ENCODE measurements at places on chromosomes 6 and 20.

DNA sequence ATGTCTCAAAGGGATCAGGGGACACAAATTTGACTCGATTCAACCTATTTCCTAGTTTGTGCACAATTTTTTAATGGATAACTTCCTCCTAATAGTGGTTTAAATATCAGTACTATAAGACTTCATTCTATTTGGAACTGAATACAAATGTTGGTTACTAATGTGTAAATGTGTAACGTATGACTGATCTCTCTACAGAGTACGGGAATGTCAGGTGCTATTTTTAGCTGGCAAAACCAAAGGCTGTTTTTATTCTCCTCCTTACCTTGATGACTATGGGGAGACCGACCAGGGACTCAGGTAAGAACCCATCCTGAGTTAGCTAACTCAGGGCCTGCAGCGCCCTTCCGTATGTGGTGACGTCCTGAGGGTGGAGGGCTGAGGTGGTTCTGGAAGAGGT, 33.0 kb downstream of the PRPH2 start:
- no peak for DNase-seq

DNA sequence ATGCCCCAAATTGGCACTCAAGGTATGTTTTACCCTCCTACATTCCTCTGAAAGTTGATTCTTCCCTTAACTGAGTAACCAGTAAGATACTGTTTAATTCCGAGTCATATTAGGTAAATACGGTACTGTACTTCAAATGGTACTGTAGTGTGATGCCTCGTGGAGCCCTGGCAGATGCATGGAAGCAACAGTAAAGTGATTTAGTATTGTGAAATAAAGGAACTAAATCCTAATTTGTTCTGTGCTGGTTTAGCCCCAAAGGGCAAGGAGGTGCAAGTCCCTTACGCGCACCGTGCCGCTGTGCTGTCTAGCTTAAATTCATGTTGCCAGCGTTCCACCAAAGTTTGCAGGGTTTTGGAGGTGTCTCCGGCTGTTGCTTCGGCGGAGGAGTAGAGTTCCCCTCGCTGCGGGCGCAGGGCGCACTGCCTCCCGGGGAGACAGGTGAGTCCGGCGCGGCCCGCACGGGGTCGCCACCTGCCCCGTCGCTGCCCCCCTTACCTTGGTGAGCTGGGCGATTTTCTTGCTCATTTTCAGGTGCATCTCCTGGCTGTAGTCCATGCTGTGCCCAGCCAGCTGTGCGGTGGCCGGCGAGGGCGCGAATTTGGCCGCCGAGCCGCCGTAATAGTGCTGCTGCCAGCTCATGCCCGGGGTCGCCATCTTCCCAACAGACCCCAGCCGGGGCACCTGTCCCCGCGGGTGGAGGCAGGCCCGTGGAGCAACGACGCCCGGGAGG, 655 bp downstream of the FAM184A start:
- peak; percentile 10 for DNase-seq

DNA sequence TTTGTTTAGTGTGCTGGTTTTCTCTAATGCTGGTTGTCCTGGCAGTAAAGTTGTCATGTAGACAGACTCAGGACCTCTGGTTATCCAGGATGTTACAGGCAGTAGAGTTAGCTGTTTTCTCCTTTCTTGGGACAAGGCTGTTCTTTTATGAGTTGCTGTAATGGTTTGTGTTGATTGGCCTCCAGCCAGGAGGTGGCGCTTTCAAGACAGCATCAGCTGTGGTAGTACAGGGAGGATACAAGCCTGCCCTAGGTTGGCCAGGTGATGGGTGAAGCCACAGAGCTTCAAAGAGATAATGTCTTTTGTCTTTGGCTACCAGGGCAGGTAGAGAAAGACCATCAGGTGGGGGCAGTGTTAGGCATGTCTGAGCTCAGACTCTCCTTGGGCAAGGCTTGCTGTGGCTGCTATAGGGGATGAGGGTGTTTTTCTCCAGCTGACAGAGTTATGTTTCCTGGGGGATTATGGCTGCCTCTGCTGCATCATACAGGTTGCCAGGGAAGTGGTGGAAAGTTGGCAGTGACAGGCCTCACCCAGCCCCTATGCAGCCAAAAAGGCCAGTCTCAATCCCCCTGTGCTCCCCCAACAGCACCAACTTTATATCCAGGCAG, 127.2 kb upstream of the TAB2 start:
- no peak for DNase-seq

- DNase-seq, result no peak
These were observed 973.6 kb downstream of the EYS start for GRCh38 chr6:64733433-64733832.

GRCh38 chr6:108123481-108123929, 42.3 kb upstream of the NR2E1 start:
- no peak for DNase-seq

DNA sequence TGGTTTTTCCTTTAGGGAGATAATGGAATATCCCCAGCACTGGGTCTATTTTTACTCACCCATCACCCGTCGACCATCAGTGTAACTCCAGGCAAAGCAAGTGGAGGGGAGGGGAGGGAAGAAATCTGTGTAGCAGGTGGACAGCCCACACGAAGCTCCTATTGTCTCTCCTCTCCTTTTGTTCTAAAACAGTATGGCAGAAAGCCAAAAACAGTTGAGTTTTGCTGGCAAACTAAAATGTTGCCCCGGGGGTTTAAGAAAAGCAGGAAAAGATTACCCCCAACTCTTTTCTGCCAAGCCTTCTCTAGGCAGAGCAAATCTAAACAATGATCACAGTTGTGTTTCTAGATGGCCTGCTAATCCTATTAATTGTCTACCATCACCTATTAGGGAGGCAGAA, 89.7 kb downstream of the PREP start:
- no peak for DNase-seq

- peak; percentile 84 for DNase-seq
These were observed 17.5 kb downstream of the LEMD2 start for GRCh38 chr6:33771146-33772081.

- no peak for DNase-seq
These were observed 376.6 kb downstream of the DHX35 start for GRCh38 chr20:39338469-39339376.

- DNase-seq, result no peak
These were observed 30.3 kb upstream of the POPDC3 start for GRCh38 chr6:105209950-105210706.

GRCh38 chr6:141957271-141957670, 175.5 kb upstream of the GJE1 start:
- no peak for DNase-seq

DNA sequence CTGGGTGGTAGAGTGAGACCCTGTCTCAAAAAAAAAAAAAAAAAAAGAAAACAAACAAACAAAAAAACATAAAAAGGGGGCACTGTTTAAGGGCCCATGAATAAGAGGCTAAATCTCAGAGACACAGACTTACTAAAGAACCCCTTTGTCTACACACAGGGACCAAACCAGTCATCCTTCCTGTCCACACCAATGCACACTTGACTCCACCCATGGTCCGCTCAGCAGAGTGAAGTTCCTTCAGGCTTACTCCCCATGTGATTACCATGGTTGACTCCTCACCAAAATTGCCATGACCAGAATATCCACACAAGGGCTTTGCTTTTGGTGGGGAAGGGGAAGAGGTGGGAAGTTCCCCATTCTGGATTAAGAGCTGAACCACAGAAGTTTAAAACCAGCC, 19.4 kb upstream of the REPS1 start:
- DNase-seq, result no peak

DNA sequence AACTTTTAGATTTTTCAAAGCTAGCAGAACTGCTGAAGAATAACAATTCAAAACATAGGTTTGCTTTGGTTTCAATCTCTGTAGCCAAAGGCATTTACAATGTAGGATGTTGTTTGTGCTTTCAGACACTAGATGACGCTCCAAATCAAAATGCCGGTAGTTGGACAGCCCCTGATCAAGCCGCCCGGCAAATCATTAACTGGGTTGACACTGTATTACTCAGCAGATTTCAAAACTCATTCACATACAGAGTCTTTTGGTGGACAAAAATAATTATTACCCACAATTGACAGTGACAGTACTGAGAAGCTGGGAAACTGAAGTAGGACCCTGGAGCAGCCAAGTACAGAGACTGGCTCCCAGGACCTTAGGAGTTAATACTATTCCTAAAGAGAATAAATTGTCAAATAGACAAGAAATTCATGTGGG, 21.3 kb upstream of the HFE start:
- no peak for DNase-seq

GRCh38 chr6:133835901-133836300, 53.0 kb upstream of the TCF21 start:
- DNase-seq, result no peak

- no peak for DNase-seq
These were observed 18.9 kb upstream of the DSN1 start for GRCh38 chr20:36792422-36792821.

- DNase-seq, result no peak
These were observed 192.1 kb downstream of the ARID1B start for GRCh38 chr6:156969233-156969632.

DNA sequence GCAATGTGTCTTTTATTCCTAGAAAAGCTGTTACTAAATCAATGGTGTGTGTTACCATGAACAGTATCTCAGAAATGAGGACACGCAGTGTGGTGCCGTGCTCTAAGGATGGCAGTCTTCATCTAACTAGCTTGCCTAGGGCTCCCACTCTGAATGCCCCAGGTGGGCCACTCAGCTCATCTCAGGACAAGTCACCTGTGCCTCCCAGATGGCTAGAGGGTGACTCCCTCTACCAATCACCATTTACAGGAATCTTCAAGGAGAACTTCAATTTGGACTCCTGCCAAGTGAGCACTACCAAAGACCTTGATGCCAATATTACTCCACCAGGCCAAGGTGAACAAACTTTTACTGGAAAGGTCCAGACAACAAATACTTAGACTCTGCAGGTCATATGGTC, 202.8 kb upstream of the FOXQ1 start:
- no peak for DNase-seq

- DNase-seq, result no peak
These were observed 436.5 kb downstream of the DHX35 start for GRCh38 chr20:39398656-39399055.

GRCh38 chr6:149284904-149285303, 32.6 kb upstream of the TAB2 start:
- DNase-seq, result no peak

GRCh38 chr6:140441256-140441655, 1066.8 kb upstream of the CITED2 start:
- DNase-seq, result no peak

DNA sequence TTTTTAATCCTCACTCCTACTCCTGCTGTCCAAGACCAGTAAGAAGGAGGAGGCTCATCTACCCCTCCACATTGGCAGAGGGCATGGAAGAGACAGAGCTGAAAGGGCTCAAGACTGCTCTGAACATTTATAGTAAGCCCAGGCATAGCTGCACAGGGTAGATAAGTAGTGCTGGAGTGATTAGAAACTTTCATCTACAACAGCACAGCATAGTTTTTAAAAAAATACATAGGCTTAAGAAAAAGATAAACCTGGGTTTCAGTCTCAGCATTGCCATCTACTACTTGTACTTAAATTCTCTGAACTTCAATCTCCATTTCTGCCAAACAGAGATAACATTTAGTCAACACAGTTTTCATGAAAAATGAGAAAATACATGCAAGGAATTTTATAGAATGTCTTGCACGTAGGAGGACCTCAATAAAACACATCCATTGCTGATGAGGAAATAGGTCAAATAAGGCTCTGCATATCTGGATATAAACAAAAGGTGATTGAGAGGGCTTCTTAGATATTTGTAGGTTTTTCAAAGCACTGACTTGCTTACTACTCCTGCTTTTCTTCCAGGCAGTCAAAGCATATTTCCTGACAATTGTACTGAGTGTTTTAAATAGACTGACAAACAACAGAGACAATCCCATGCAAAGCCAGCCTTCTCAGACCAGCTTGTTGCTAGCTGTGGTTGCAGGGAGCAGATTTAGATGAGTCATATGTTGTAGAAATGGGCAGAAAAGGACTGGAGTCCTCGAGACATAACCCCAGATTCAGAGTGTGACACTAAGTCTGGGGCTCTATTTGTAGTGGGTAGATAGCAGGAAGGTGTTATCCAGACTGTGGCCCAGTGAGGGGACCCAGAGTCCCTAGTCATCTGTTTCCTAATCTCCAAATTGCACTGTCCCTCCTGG, 107.4 kb upstream of the TAB2 start:
- DNase-seq, result no peak

DNA sequence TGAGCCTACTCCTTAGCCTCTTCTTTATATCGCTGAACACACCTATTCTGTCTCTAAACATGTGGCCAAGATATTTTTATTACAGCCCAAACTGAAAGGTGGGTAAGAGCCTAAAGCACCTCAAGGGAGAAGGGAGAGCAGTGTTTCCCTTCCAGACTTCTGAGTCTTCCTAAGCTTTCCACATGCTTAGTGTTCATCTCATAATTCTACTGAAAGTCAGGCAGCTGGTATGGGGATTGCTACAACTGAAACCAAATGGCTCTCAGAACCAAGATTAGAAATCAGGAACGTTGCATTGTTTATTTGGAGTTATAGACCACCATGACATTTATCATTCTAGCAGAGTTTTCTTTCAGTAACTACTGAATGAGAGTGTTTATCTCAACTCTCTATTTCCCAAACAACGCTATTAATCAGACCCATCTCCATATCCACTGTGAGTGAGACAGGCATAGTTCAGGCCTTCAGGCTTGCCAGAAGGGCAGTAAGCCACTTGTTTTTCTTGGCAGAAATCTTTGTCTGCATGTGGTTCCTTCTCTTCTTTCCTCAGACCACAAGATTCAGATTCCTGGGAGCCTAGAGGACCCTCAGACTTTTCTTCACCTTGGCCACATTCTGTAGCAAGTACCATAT, 22.8 kb downstream of the VGLL2 start:
- DNase-seq, result no peak

DNA sequence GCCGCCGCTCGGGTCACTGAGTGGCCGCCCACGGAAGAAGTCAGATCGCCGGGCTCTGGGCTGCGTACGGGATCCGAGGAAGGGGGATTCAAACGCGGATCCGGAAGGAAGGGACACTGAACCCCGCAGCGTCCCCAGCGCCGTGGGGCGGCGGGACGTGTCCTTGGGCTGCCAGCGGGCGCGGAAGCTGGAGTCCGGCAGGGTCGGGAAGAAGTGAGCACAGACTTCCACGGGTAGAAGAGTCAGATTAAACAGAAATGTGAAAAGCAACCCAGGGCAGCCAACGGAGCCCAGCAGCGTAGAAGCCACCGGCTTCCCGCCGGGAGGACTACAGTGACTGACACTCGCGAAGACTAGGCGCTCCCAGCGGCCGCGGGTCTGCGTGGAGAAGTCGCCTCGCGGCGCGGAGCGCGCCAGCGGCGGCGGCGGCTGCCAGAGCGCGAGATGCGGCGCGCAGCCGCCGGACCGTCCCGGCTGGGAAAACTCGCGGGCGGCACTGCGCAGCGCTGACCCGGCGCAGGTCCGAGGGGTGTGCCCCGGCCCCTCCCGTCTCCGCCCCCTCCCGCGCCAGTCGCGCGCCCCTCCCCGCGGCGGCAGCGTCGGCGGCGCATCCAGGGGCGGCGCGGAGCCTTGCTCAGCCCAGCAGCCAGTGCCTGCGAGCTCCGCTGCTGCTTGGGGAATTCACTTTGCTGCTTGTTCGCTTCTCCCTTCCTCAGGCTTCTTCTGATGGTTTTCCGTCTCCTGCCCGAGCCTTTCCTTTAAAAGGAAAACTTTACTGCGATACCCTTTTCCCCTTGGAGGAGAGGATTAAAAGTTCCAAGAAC, at the start of gene SAMD5:
SAMD5 (plus strand) TSS at position 649 of the 824 bp plus-strand sequence. CDS start 239 bp downstream, outside the sequence.
- DNase-seq, result peak; percentile 27

GRCh38 chr6:169439710-169440109, 186.1 kb upstream of the THBS2 start:
- DNase-seq, result no peak

GRCh38 chr20:25173886-25174308, 21.6 kb upstream of the ENTPD6 start:
- no peak for DNase-seq

All from GM12892 (cell line).